Neural crest cell (in vitro differentiated cells): ENCODE measurements at places on chromosomes 2 and 18.

DNA sequence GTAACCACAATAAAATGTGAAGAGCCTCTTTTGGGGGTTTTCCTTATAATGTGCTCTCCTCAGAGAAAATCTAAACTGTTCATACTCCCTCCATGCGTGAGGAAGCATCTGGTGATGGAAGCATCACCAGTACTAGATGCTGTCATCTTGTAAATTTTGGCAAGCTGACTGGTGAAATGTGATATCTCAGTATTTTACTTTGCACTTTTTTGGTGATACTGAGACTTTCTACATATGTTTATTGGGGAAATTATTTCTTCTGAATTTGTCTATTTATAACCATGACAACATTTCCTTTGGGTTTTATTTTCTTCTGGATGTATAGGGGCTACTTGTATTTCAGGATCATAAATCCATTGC is 95.9 kb upstream of the DLGAP1 start:
- DNase-seq = no peak

DNA sequence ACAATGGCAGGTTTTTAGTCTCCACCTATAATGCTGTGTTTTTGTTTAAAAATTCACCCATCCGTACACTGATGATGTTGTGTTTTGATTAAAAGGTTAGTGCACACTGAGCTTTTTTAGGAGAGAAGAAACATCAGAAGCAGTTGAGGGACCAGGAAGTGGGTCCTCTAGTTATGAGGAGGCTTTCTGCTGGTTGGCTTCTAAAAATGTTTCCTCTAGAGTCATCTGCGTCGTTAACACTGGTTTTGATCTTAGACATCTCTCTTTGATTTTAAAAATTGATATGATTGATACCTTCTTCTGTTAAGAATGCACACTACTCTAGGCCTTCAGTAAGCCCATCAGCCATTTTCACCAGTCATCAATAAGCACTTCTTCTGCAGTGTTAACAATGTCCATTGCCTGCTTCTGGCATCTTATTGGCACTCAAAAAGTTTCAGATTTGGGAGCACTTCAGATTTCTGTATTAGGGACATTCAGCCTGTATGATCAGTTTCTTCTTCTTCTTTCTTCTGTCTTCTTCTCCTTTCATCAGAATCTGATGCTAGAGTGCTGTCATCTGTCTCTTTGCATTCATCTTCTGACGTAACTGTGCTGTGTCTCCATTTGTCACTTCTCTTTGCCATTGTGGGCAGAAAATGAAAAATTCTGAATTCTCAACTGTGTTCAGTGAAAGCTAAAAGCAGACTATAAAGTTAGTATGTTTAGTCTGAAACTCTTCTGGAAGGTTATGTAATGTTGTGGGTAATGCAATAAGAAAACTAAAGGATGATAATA is 56.3 kb downstream of the PHLPP1 start:
- DNase-seq = no peak

DNA sequence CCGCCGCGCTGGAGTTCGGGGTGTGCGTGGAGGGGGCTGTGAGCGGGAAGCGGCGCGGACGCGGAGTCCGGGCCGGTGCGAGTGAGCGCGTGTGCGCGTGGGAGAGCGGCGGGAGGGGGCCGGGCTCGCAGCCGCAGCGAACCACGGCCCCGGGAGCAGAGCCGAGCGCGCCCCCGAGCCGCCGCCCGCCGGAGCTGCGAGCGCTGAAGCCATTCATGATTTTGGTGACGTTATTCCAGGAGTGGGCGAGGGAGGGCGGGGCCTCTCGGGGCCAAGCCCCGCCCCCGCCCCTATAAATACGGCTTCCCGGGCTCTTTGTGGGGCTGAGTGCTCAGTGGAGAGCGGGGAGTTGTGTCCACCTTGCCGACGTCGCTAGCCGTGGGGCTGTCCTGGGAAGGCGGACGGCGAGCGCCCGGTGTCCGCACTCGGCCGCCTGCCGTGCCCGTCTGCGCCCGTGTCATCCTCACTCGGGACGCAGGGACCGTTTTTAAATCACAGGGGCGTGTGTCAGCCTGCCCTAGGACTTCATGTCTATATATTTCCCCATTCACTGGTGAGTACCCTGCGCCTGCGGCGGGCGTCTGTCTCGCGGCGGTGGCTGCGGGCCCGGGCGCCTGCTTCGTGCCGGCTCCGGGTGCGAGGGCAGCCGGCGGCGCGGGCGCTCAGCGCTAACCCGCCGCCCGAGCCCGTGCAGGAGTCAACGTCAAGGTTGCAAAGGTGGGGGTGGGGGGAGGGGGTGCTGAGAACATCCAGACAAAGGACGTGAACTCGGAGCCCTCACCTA is at the start of gene LBH:
LBH (plus strand) TSS at position 323 of the 784 bp plus-strand sequence; CDS start at position 528, 205 bp downstream.
- DNase-seq = peak; percentile 75

DNA sequence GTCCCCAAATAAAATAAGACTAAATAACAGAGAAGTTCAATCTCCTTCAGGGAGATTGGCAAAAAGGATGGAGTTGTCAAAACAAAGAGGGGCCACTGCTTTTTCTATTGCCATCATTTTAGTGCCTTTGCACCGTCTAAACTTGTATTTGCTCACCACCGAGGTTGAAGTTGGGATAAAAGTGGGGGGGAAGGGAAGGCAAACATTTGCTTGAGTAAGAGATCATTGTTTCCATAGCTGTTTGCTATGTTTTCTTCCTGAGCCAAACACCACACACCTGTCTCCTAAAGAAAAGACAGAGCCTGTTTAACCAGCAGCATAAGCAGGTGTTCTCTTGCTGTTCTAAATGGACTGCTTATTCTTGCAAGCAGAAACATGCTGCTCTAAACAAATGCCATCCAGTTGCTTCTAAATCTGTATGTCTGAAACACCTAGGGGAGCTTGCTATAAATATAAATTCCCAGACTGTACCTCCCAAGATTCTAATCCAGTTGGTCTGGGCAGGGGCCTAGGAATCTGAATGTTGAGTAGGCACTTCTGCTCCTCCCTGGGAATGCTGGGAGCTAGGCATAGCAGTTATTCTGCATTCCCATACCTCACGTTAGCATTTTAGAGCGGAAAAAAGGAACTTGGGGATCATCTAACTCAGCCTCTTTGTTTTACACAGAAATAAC is 179.4 kb upstream of the ARL4C start:
- no peak for DNase-seq

GRCh38 chr2:239657992-239658391 is 257.2 kb upstream of the HDAC4 start:
- DNase-seq = no peak

DNA sequence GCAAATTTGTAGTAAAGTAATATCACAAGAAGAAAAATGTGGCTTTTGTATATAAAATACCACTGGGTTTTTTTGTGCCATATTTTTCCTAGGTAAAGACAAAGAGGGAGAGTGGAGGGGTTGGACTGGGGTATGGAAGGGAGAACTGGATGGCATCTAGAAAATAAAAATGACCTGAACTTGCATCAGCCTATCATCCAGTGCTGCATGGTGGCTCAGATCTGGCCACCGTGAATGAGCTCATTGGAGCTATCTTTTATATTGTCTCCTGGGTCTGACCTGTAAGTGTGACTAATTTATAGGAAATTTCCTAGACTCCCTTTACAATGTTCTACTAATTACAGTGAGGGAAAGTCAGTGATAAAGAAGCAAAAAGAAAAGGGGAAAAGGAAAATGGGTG is 369.0 kb downstream of the TMEM182 start:
- DNase-seq = no peak

- DNase-seq = no peak
Measured at GRCh38 chr18:60656553-60656952, 284.0 kb upstream of the MC4R start.

DNA sequence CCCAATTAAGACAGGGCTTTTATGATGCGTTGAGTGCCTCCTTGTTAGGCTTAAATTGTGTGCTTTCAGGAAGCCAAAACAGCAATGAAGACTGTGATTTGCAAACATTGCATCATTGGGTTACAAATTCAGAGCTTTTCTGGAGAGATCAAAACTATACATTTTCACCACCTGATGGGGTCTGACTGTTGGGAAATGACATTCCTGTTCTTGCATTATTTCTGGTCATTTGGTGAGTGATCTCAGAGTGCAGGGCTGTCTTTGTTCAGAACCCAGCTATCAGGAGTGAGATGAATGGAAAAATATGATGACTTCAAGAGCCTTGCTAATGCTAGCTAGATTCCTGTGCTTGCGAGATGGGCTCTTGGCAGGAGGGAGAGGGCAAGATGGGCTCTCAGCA is 39.1 kb downstream of the SH3RF3 start:
- DNase-seq = no peak

DNA sequence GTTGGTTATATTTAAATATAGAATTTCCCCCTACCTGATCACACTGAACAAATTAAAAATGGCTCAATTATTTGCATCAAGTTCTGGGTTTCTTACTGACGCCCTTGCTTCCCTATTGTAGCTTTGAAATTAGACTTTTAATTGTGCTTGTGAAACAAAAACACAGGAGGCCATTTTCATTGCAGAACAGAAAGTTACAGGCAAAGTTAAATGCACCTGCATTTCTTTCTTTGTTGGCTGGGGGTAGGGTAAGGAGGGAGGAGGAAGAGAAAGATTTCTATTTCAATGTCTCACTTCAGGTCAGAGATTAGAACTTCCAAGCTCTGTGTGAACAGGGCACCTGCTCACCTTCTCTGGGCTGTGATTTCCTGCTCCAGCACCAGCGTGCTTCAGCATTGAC is 199.6 kb downstream of the BCL11A start:
- DNase-seq = no peak

DNA sequence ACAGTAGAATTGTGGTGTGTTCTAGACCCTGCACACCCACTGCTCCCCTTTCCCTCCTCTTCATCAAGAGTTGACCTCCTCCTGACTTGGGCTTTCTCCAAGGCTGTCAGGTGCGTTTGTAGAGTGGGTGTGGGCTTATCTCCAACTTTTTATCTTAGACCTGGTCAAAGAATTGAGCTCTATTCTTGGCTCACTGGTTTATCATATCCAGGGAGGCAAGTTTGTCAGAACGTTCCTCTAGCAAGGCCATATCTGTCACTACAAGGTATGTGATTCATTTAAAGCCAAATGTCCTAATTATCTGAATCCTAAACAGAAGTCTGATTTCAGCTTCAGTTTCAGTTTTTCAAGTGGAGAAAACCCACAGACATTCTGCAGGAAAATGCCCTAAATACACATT is 117.1 kb upstream of the MGAT5 start:
- DNase-seq = no peak

- no peak for DNase-seq
Measured at GRCh38 chr2:198698230-198698629, 759.5 kb downstream of the SATB2 start.

GRCh38 chr18:57432751-57433400 is 2.3 kb upstream of the ONECUT2 start:
- DNase-seq = no peak

DNA sequence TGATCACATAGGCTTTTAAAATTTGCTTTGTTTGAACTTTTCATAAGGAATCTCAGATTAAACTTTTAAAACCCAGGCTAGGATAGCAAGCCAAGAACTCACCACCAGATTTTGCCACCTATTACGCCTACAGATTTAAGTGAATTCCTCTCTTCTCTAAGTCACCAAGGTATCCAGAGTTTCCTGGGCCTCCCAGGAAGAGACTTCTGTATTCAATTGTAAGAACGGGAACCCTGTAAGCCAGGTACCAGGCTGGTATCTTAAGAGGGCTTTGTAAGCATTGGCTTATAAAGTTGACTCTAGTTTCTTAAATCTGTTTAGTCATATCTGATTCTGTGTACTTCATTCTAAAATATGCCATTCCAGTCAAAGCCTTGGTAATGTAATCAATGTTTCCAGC is 285.1 kb downstream of the MBD5 start:
- no peak for DNase-seq

GRCh38 chr2:70691497-70692140 is 76.4 kb downstream of the ADD2 start:
- DNase-seq = no peak

- DNase-seq = no peak
Measured at GRCh38 chr2:240988146-240988545, 10.3 kb upstream of the SNED1 start.

- DNase-seq = peak; percentile 21
Measured at GRCh38 chr2:152682663-152683062, 34.6 kb downstream of the PRPF40A start.

DNA sequence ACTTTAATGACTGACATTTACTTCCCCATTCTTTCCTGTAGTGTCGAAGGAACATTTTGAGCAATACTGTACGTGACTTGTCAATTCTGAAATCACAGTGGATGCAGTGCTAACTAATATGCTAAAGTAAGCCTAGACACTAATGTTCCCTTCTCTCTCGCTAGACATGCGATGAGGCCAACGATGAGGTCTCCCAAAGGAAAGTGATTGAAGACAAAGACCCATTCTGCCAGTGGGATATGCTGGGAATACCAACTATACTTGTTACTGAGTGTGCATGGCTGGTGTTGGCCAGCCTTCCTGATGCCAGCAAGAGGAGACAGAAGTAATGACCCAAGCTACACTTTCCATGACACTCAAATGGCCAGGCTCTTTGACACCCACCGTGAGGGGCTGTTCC is 2.5 kb upstream of the SERPINE2 start:
- no peak for DNase-seq
